ENCODE measurements at places on chromosomes 6 and 20.

DNA sequence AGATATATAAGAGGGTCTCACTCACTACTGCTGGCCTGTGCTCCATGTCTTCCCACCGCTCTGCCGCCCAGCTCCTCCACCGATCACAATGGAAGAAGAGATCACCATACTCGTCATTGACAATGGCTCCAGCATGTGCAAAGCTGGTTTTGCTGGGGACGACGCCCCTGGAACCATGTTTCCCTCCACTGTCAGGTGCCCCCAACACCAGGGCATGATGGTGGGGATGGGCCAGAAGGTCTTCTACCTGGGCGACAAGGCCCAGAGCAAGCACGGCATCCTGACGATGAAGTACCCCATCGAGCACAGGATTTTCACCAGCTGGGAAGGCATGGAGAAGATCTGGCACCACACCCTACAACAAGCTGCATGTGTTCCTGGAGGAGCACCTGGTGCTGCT is 24.3 kb downstream of the TMEM74B start:
- no peak for DNase-seq

GRCh38 chr20:45592574-45593189 is 13.6 kb upstream of the WFDC8 start:
- no peak for DNase-seq

- no peak for DNase-seq
Observed at GRCh38 chr6:101597693-101598092, 204.2 kb downstream of the GRIK2 start.

GRCh38 chr6:92428448-92428847 is 990.9 kb downstream of the EPHA7 start:
- DNase-seq: no peak

- DNase-seq: no peak
Observed at GRCh38 chr6:93238632-93239031, 180.7 kb downstream of the EPHA7 start.

- no peak for DNase-seq
Observed at GRCh38 chr6:125792680-125793079, 1.9 kb downstream of the NCOA7 start.

DNA sequence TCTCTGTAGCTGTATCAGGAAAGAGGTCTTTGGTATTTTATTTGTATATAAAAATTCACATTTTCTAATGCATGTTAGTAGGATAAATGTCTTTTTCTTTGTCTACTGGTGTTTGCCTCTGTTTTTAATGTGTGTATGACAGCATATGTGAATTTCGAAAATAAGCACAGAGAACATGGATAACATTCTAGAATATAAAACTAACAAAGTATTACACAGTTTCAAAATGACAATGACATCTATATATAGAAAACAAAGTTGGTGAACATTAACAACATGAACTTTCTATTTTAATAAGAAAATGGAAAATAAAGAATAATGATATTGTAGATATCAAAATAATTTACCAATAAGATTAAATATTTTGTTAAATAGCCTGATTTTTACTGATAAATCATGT is 608.0 kb downstream of the COL12A1 start:
- DNase-seq: no peak

GRCh38 chr6:6764764-6765434 is 176.4 kb downstream of the LY86 start:
- DNase-seq: no peak

DNA sequence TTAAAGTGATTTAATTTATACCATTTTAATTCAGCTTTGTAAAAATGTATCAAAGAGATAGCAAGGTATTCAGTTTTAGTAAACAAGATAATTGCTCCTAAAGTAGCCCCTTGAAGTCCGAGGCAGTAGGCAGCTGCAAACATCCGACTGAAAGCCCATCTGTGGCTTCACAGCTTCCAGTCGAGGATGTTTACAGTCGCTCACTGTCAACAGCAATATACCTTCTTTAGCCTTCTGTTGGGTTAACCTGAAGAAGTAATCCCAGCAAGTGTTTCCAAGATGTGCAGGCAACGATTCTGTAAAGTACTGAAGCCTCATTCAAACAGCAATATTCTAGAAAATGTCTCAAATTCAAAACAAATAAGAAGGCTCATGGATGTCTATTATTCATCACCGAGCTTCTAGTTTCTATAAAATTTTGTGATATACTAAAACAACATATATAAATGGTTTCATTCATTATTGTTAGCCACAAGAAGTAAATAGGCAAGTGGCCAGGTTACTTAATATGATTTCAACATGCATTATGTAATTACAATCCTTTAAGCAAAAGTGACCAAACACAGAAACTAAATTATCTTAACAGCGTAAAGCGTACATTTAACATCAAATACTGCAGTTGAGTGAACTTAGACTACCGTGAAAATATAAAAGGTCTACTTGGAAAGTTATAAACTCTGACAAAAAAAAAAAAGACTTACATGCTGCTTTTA is 115.0 kb downstream of the OGFRL1 start:
- no peak for DNase-seq

- DNase-seq: no peak
Observed at GRCh38 chr6:40923326-40923725, 115.7 kb downstream of the UNC5CL start.

DNA sequence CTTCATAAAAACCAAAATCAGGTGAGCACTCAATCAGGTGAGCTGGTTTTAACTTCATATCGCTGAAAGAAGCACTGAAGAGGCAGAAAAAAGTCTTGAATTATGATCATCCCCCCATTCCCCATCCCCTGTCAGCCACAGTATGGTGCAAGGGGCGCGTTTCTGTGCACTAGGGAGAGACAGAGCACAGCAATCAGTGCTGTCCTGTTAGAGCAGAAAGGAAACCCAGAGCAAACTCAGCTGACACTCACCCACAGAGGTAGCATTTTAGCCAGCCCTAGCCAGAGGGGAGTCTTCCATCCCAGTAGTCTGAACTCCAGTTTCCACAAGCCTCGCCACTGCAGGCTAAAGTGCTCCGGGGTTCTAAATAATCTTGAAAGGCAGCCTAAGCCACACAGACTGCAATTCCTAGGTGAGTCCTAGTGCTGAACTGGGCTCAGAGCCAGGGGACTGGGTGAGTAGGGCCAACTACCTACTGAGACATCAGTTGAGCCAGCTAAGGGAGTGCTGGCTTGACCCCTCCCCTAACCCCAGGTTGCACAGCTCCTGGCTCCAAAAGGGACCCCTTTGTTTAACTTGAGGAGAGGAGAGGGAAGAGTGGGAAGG is 1352.6 kb upstream of the GJE1 start:
- DNase-seq: no peak

- DNase-seq: no peak
Observed at GRCh38 chr6:79143320-79143898, 65.4 kb upstream of the PHIP start.

- DNase-seq: no peak
Observed at GRCh38 chr6:112781241-112781640, 434.1 kb downstream of the RFPL4B start.

Measured in stimulated activated CD4-positive, alpha-beta T cell treated with anti-CD3 and anti-CD28 coated beads, Interleukin-12 subunit alpha, Interleukin-12 subunit beta, amount 100 ng/mL, for 4 hours (primary cell).